ENCODE measurements at places on chromosomes 7 and 10. TPM values are rescaled to one million over a fixed set of nuclear protein-coding genes. Genes with fewer than 3 reads are reported as not detected.

Gene PBLD
- total RNA-seq, result 1.1 TPM

Gene AZGP1
- not detected for total RNA-seq

Gene PYROXD2
- 2.8 TPM for total RNA-seq

Gene PTPRN2
- 0.47 TPM for total RNA-seq

Gene CYP3A7
- total RNA-seq, result not detected

Measured in activated T-helper 1 cell treated with anti-CD3 and anti-CD28 coated beads, Interleukin-12 subunit alpha, Interleukin-12 subunit beta, Interleukin-2, Interleukin-4 antibody, amounts not matched to agents 30 ng/mL and 10 ng/mL and 1 ng/mL, durations not matched to agents 14 hours and 24 hours and 36 hours (primary cell).